Activated CD4-positive, alpha-beta T cell treated with anti-CD3 and anti-CD28 coated beads for 36 hours (primary cell): ENCODE measurements at places on chromosomes 13 and 19. TPM values are rescaled to one million over a fixed set of nuclear protein-coding genes. Genes with fewer than 3 reads are reported as not detected.
A peak's percentile ranks its signal among the peaks of the same experiment; 100 is the strongest.

The CDADC1 gene
- 9.7 TPM for total RNA-seq

The STK24 gene
- total RNA-seq = 146 TPM

The LRRC8E gene
- total RNA-seq = not detected

DNA sequence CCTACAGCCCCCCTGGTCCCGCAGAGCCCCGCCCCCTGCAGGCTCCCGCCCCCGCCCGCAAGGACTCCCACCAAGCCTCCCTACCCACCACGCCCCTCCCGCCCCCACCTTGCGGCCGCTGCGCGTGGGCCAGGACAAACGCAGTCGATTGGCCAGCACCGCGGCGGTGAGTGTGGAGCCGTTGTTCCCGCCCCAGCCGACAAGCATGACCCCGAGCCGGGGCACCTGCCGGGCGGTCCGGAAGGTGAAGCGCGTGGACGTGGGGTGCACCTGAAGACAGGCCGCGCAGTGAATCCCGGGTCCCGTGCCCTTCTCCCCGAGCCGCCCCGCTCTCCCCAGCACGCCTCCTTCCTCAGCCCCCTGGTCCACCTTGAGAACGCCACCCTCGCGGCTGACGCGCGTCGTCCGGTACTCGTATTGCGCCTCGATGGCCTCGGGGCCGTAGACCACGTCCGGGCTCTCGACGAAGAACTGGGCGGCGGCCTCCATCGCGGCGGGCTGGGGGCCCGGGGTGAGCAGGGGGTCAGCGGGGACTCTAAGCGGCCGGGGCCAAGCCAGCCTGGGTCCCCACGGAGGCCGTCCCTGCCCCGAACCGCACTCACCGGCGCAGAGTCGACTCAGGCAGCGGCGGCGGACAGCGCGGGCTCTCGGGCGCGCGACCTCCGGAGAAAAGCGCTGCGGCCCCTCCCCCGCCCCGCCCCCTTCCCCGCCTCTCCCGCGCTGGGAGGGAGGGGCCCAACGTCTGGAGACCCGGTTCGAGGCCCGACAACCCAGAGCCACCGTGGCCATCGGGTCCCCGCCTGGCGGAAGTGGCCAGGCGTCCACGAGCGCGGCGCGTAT lies at the start of gene ISYNA1:
TSS of gene ISYNA1 (minus strand) at position 643 of the 840 bp plus-strand sequence. CDS start at position 489, 154 bp downstream.
- peak; percentile 65 for DNase-seq

DNA sequence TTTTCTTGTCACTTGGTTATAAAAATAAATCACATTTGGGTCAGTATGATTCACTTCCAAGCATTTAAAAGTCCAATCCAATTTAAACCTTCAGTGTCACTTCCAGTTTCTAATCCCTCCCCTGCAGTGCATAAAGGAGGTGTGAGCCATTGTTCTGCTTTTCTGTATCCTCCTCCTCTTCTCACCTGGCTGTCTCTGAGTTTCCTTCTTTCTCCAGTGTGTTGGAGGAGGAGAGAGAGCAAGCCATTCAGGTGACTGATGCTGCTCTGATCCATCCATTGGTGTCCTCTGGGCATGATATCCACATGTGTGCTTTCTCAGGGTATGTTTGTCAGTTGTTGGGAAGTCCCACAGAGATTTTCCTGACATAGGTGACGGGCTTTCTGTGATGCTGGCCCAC lies 1.2 kb downstream of the NUDT15 start:
- DNase-seq = no peak

DNA sequence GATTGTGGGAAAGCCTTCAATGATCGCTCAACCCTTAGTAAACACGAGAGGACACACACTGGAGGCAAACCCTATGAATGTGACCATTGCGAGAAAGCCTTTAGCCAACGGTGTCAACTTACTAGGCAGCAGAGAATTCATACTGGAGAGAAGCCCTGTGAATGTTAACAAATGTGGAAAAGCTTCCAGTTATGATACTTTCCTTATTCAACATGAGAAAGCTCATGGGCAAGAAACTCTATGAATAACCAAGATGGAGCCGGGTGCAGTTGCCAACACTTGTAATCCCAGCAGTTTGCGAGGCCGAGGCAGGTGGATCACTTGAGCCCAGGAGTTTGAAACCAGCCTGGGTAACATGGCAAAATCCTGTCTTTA lies 15.8 kb upstream of the ZNF8 start:
- DNase-seq = no peak
